Globus pallidus (tissue), 1 donor: ENCODE measurements at places on chromosomes 1 and 21.

DNA sequence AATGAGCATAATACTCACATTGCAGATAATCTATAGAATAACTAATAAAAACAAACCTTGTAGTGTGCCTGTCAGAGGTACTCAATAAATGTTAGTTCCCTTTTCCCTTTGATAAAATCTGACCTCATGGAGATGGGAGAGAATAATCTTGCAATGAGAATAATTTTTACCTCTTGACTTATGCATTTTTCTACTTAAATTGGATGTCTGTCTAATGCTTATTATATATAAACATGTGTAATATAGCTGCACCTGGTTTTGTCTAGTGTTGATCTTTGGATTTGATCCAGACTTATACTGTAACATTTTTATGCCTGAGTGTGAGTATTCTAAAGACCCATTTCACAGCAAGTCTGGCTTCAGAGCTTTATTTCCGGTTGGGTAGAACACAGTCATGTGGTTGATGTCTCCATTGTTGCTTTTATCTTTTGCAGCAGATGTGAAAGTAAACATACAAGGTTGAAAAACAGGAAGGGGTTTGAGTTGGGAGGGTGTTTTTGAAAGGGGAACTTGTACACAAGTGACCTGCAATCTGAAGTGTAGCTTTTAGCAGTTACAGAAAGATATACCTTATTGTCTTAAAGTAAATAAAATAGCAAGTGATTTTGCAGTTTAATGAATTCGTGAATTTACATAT is 12.4 kb downstream of the EPB41 start:
- DNase-seq: peak; percentile 42

- DNase-seq: no peak
Measured at GRCh38 chr1:202172015-202172355, 11.6 kb upstream of the PTPN7 start.

DNA sequence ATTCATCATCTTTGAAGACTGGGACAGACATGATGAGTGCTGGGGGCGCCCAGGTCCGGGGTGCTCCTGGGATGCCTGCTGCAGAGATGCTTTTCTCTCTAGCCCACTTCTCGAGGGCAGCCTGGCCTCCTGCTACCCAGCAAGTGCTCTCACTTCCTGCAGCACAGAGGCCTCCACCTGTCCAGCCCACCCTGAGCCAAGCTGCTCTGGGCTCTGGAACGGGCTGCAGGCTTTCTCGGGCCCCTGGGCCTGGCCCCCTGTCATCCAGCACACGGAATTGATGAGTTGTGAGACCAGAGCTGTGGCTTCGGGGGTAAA is 469.5 kb upstream of the VAMP3 start:
- no peak for DNase-seq

DNA sequence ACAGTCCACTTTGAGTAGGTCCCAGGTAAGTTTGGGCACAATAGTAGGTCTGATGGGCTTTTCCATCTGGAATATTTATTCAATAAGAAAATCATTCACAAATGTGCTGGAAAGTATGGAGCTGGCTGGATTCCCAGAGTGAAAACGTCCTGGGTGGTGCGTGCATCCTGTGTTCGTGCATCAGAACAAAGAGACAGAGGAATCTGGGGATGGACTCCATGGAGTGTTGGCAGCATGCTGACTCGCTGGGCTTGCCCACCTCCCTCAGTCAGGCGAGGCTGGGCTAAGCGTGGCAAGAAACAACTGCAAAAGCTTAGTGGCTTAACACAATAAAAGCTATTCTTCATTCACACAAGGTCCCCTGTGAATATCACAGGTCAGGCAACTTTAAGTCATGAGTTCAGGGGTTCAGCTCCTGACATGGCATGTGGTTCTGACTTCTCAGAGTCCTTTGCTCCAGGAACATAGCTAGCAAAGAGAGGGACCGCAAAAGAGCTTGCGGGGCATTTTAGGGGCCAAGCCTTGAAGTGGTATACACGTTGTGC is 151.6 kb upstream of the ZNF644 start:
- DNase-seq: no peak

- no peak for DNase-seq
Measured at GRCh38 chr1:38533772-38534472, 325.6 kb downstream of the RRAGC start.

DNA sequence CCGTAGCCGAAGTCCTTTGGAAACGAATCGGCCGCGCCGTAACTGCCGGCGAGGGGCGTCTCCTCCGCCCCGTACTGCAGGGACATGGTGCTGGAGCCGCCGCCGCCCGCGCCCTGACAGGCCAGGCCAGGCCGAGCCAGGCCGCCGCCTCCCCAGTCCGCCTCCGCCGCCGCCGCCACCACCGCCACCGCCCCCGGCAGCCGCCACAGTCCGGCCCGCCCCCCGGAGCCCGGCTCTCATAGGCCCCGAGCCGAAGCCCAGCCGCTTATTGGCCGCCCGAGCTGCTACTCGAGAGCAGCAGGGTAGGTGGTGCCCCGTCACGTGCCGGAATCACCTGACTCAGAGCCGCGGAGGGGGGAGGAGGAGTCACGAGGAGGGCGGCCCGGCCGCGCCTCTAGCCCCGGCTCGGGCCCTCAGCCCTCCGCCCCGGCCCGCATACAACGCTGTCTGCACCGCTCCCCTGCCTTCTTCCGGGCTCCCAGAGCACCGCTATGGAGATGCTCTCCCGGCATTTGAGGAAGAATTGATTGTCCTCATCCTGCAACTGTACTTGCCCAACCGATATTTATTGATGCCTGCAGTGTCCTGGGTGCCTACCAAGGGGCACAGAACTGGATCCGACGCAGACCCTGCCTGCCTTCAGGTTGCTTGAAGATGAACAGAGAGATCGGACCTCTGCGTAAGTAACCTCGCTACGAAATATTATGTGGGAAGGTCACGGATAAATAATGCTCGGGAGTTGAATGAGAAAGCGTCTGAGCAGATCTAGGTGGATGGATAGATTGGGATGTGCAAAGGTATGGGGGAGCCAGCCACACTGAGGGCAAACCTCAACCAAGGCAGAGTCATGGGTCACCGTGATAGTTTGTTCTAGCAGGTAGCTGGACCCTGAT is at the start of gene RRAGC:
Gene RRAGC, minus strand, starts transcription at position 212 of the 893 bp plus-strand sequence. Its CDS starts 126 bp downstream, at position 86.
- DNase-seq: peak; percentile 98

DNA sequence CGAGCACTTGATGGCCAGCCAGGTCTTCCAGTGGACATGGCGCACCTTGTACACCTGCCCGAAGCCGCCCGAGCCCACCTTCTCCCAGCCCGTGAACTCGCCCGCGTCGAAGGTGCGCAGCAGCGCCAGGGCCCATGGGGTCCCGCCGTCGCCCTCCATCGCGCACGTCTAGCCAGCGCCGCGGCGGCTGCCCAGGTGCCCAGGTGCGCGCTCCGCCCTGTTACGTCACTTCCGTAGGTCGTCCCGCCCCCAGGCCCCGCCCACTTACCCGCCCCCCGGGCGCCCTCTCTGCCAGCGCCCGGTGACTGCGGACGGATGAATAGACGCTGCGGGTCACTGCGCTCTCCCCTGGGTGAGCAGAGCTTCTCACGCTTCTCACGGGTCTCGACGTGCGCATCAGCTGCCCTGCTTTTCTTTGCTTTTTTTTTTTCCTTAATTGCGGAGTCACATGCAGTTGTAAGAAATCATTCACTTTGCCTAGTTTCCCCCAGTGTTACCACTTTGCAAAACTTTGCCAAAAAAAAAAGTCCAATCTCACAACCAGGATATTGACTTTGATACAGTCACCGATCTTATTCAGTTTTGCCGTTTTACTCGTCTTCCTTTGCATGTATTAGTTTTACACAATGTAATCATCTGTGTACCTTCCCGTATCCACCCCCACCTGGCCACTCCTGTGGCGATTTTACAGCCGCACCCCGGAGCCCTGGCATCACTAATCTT is at the start of gene RIPK4:
Gene RIPK4, minus strand, starts transcription at position 170 of the 723 bp plus-strand sequence. Its CDS starts 11 bp downstream, at position 159.
- DNase-seq: no peak

- no peak for DNase-seq
Measured at GRCh38 chr1:220188538-220188937, 83.7 kb downstream of the RAB3GAP2 start.

DNA sequence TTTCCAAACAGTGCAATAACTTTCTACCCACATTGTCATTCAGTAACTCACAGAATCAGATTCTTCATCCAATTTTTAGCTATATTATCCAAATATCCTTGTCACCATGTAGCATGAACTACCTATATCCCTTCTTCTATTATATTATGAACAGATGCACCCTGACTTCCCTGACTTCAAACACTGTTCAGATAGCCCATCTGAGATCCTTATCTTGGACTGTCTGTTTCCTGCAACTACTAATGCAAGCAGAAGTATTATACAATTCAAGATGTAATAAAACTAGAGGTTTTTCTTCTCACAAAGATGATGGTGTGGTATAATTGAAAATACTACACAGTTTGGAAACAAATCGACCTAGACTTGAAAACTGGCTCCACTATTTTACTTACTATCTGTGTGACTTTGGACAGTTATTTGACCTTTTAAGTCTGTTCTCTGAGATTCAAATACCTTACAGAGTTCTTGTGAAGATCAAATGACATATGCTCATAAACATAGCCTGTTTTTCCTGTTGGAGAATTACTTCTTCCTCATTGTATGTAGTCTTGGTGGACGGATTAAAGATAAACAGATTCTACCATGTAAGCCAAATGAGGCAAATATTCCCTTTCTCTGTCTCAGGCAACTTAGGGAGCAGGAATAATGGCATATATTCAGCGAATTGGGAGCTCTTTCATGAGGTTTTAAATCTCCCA is 407.9 kb upstream of the ZRANB2 start:
- DNase-seq: no peak

- DNase-seq: no peak
Measured at GRCh38 chr1:40630488-40631223, 34.8 kb downstream of the RIMS3 start.

DNA sequence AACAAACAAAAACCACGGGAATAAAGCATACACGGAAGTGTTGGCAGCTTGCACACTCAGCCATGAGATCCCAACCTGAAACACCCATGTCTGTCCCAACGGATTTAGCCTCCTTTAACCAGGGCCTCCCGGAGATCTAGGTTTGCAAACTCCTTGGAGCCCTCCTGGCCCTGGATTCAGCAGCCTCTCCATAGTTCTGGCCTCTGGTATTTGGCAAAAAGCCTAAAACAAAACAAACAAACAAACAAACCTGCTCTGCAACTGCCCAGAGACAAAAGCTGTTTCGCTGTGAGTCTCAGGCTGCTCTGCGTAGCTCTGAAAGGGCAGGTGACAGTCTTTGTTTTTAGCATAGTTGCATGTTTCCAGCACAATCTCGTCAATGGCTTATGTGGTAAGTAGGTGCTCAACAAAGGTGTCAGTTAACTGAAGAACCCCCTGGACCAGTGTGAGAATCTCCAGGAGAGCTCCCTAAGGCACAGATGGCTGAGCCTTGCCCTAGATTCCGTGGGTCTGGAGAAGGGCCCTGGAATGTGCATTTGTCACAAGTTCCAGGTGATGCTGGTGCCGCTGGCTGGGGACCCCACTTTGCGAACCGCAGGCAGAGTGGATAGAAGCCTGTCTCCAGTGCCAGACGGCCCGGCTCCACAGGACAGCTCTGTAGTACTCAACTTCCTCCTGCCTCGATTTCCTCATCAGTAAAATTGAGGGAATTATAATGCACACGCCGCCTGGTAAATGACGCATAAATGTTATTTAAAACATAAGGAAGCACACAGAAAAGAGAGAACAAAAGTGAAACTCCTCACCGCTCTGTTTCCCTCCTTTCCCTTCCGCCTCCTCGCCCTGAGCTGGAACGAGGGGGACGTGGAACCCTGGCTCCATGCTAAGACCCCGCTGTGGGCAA is 86.2 kb downstream of the RIPK4 start:
- DNase-seq: no peak

DNA sequence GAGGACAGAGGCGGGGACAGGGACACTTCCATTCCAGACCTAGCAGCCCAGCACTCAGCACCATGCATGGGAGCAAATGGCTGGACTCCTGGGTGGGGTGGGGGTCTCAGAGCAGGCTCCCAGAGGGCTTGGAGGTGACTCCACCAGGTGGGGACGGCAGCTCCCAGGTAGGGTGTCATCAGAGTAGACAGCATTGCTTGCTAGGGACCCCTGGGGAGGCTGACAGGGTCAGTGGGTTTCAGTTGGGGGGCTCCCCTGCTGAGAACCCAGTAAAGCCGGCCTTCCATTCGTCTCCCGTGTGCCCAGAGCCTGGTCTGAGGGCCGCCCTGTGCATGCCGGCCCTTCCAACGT is 4.8 kb upstream of the GJC2 start:
- no peak for DNase-seq

- DNase-seq: no peak
Measured at GRCh38 chr1:153238527-153238926, 21.0 kb upstream of the LORICRIN start.

DNA sequence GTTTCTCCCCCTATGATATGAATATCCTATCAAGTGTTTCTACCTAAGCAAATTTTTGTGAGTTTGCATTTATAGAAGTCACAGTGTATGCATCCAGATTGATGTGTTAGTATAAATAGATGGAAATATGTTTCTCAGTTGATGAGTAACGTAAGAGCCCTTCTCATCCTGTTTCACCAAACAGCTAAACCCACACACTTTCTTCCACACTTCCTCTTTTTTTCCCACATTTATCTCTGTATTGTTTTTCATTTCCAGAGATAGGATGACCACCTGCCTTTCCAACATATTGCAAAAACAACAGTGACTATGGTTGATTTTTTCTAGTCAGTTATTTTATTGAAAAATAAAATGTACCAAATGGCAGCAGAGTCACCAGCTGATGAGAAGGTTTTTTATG is 490.1 kb downstream of the NEGR1 start:
- no peak for DNase-seq

- DNase-seq: no peak
Measured at GRCh38 chr1:219155135-219155534, 18.5 kb upstream of the LYPLAL1 start.

- no peak for DNase-seq
Measured at GRCh38 chr1:229554886-229555621, 3.5 kb downstream of the ABCB10 start.

- no peak for DNase-seq
Measured at GRCh38 chr1:87669674-87670073, 341.0 kb downstream of the LMO4 start.

DNA sequence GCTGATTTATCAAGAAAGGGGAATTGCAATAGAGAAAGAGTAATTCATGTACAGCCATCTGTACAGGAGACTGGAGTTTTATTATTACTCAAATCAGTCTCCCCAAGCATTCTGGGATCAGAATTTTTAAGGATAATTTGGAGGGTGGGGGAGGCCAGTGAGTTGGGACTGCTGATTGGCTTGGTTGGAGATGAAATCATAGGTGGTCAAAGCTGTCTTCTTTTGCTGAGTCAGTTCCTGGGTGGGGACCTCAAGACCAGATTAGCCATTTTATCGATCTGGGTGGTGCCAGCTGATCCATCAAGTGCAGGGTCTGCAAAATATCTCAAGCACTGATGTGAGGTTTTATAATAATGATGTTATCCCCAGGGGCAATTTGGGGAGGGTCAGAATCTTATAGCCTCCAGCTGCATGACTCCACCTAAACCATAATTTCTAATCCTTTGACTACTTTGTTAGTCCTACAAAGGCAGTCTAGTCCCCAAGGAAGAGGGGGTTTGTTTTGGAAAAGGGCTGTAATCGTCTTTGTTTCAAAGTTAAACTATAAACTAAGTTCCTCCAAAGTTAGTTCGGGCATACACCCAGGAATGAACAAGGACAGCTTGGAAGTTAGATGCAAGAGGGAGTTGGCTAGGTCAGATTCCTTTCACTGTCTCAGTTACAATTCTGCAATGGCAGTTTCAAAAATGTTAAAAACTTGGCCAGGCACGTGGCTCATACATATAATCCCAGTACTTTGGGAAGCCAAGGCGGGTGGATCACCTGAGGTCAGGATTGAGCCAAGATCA is 16.9 kb upstream of the RAB3B start:
- no peak for DNase-seq
